ENCODE measurements at places on chromosomes 2 and 18.

- DNase-seq = no peak
These were observed 146.4 kb upstream of the MAP2 start for GRCh38 chr2:209277444-209277843.

DNA sequence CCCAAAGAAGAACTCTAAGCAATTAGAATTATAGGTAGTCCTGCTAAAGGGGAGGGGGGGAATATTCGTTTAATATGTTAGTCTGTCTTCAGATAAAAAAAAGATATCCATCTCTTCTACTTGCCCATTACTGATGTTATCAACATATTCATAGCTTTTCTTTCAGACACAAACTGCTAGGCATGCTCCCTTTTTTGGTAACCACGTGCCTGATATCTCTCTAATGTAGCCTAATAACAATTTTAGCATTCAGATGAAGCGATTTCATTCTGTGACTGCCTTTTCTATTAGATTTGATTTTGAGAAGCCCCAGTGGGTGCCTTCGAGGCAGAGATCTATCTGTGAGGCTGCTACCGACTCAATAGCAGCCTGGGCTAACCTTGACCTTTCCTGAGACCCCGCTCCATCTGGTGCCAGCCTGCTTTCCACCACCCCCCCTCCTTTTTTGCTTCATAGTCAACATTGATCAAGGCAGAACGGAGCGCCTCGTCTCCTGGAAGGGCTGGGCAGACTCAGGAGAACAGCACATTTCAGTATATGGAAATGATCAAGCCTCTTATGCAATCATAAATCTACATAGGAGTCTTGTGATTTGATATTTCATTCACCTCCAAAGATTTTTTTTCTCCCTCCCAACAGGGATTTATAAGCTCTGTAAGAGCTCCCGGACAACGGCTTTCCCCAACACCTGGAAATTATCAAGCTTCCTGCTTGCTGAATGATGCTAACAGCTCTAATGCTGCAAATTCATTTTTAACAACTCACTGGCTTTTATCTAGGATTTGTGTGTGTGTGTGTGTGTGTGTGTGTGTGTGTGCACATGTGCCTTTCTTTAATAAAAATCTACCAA lies 14.7 kb upstream of the BCL11A start:
- no peak for DNase-seq

DNA sequence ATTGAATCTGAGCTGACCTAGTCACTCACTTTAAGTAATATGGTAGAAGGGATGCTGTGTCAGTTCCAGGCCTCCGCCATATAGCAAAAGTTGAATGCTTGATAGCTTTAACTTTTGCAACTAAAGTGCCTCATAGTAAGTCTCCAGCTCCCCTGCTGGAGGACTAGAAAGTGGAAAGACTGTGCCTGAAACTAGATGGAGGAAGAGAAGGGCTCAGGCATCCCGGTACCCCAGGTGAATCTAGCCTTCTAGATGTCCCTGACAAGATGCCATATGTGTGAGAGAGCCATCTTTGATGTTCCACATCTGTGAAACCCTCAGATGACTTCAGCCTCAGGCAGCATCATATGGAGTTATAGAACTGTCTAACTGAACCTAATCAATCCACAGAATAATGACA lies 21.0 kb downstream of the OTX1 start:
- no peak for DNase-seq

DNA sequence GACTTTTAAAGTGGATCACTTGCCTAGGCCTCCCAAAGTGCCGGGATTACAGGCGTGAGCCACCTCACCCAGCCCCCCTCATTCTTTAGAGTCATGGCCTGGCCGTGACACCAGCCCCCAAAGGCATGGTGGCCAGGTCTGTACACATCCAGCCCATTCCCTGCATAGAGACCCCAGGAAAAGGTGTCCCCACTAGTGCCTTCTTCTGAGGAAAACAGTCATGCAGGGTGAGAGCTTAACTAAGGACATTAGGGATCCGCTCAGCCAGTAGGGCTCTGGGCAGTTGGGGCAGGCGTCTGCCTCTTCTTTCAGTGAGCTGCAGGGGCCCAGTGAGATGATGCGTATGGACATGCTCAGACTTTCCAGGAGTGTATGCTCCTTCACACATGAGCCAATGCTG lies 5.7 kb upstream of the AMER3 start:
- DNase-seq = no peak

GRCh38 chr2:197266477-197266876 lies 44.1 kb downstream of the ANKRD44 start:
- no peak for DNase-seq
